ENCODE measurements at places on chromosomes 3 and 15. TPM values are rescaled to one million over a fixed set of nuclear protein-coding genes. Genes with fewer than 3 reads are reported as not detected.
A peak's percentile ranks its signal among the peaks of the same experiment; 100 is the strongest.

DNA sequence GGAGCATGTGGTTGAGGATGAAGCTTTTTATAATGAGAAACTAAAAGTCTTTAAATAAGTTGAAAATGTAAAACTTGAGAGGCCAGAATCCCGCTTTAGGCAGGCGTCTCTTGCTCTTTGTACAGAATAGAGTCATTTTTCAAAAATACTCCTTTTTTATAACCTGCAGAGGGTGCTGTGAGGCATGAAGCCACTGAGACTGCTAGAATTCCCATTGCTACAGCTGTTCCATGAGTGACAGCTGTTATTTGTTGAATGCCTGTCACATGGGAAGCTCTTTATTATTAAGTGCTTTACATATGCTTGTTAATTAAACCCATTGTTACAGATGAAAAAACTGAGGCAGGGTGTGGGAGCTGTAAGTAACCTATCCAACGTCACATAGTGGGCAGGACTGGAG lies 18.5 kb downstream of the MINAR1 start:
- DNase-seq: no peak

- peak; percentile 96 for DNase-seq
Observed at GRCh38 chr3:99925584-99926230, 108.0 kb downstream of the CMSS1 start.

- peak; percentile 17 for DNase-seq
Observed at GRCh38 chr3:143436231-143436930, 316.8 kb downstream of the CHST2 start.

GRCh38 chr3:35649405-35649804 lies 10.1 kb downstream of the ARPP21 start:
- no peak for DNase-seq

- DNase-seq: no peak
Observed at GRCh38 chr3:106071306-106071705, 202.5 kb upstream of the CBLB start.

DNA sequence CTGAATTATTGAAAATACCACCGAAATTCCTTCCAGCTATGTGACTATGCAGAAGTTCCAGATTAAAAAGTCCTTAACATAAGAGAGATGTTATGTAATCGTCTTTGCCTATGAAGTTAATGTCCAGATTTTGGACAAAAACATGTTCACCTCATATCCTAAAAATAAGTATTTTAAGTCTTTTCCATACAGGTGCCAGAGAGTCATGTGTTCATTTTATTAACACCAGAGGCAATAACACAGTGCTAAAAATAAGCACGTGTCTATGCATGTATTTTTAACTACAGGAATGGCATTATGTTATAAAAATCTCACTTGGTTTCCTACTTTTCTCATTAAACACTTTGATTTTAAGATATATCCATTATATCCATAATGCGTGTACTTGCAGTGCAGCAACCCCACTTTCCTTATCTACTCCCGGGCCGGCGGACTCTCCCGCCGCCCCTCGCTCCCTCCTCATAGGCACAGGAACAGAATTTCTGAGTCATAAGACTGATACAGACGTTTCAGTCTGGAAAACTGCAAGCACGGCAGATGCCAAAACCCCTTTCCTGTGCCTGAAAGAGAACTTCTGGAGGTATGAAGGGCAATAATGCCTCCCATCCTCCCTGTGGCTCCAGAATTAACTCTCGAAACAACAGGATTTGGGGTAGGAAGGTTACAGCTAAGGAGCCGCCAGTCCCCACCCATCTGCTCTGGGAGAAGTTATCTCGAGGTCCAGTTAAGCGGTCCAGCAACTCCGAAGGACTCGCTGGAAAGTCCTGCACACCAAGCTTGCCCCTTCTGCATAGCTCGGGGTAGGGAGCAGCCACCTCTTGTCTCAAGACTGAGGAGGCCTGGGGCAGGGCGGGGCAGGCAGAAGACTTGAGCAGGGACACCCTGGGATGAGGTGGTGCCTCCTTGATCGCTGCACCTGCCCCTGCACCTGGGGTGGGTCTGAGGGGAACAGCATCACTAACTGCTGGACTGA lies 22.3 kb upstream of the PSTPIP1 start:
- no peak for DNase-seq

GRCh38 chr3:45787551-45787950 lies 8.8 kb downstream of the SLC6A20 start:
- DNase-seq: no peak

DNA sequence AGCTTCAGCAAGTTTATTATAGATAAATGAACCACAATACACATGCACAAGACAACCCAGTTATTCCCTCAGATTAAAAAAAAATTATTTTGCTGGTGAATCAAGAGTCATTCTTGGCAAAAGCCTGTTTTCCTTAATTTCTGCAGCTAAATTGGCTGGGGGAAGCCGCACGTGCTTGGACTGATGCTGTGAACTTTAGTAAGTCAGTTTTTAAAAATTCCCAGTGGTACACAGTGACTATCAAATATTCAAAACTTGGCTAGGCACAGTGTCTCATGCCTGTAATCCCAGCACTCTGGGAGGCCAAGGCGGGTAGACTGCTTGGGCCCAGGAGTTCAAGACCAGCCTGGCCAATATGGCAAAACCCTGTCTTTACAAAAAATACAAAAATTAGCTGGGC lies 23.9 kb downstream of the EHD4 start:
- no peak for DNase-seq

Gene CLDN18
- total RNA-seq: not detected

Gene DLL4
- 0.10 TPM for total RNA-seq

Gene VPS39
- 31.5 TPM for total RNA-seq

Gene TYRO3
- total RNA-seq: 5.3 TPM
